WTC11 (cell line): ENCODE measurements at places on chromosomes 3 and 15.

- H3K27ac ChIP-seq, result no peak overlapping the region
- no peaks in the 10 kb centered on the region for H3K4me1 ChIP-seq
- no peak overlapping the region for H3K4me3 ChIP-seq
- peaks cover 9% of the 10 kb centered on the region for H3K27me3 ChIP-seq
Measured at GRCh38 chr3:9883706-9884554, 3.9 kb upstream of the CIDEC start.

DNA sequence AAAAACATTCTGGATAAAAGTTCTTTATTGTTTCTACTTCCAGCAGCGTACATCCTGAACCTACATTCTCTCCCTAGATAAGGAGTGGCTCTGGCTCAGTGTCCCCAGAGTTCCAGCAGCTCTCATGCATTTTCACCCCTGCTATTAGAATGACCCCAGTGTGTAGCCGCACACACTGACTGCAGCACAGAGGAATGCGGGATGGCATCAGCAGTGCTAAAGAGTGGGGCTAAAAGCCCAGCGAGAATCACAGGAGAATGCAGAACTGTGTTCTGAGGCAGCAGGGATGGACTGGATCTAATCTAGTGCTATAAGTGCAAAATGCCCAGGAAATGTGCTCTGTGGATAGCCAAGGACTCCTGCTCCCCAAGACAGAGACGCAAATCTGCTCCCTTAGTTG lies 66.4 kb upstream of the TJP1 start:
- peak overlapping the region; percentile 91 for H3K27ac ChIP-seq
- H3K36me3 ChIP-seq, result peaks cover 18% of the 10 kb centered on the region
- peak overlapping the region; percentile 29; the same call in 1 of the 2 replicates for H3K4me3 ChIP-seq
- H3K4me1 ChIP-seq, result peaks cover 41% of the 10 kb centered on the region
- peak; percentile 33 for DNase-seq

GRCh38 chr3:78728406-78729145 lies 1039.2 kb downstream of the ROBO1 start:
- peaks cover 65% of the 10 kb centered on the region for H3K4me1 ChIP-seq
- DNase-seq, result no peak
- H3K4me3 ChIP-seq, result no peak overlapping the region

GRCh38 chr15:42206406-42206805 lies 1.7 kb downstream of the VPS39 start:
- no peak overlapping the region for H3K27ac ChIP-seq
- H3K36me3 ChIP-seq, result peaks cover 5% of the 10 kb centered on the region
- no peaks in the 10 kb centered on the region for H3K27me3 ChIP-seq
- peak overlapping the region; percentile 96 for H3K4me3 ChIP-seq
- no peak for DNase-seq

- H3K27ac ChIP-seq, result no peak overlapping the region
- DNase-seq, result no peak
- peaks cover 13% of the 10 kb centered on the region for H3K27me3 ChIP-seq
- H3K4me1 ChIP-seq, result peaks cover 39% of the 10 kb centered on the region
- H3K36me3 ChIP-seq, result peaks cover 14% of the 10 kb centered on the region
- no peak overlapping the region for H3K4me3 ChIP-seq
Measured at GRCh38 chr3:12670365-12671119, 6.6 kb upstream of the RAF1 start.
